ENCODE measurements at places on chromosomes 1 and 21. TPM values are rescaled to one million over a fixed set of nuclear protein-coding genes. Genes with fewer than 3 reads are reported as not detected.

- no peak for DNase-seq
Observed at GRCh38 chr1:182446033-182446669, 3.8 kb upstream of the RGSL1 start.

GRCh38 chr1:220710333-220710732 is 20.2 kb downstream of the C1orf115 start:
- no peak for DNase-seq

GRCh38 chr1:169722779-169723178 is 11.1 kb downstream of the SELE start:
- DNase-seq = no peak

KLHDC8A gene
- total RNA-seq = 2.2 TPM

SPRR2E gene
- total RNA-seq = not detected

LCE1E gene
- not detected for total RNA-seq

ZNF678 gene
- 10.8 TPM for total RNA-seq

PIGM gene
- total RNA-seq = 7.9 TPM

All from mucosa of gallbladder (tissue), 1 donor.